ENCODE measurements at places on chromosomes 4 and X.

- no peak for DNase-seq
These were observed 142.9 kb downstream of the BCOR start for GRCh38 chrX:39954851-39955250.

GRCh38 chrX:31545191-31545590 is 473.4 kb upstream of the FTHL17 start:
- DNase-seq: no peak

GRCh38 chrX:71626576-71626975 is 8.3 kb upstream of the CXCR3 start:
- DNase-seq: no peak

DNA sequence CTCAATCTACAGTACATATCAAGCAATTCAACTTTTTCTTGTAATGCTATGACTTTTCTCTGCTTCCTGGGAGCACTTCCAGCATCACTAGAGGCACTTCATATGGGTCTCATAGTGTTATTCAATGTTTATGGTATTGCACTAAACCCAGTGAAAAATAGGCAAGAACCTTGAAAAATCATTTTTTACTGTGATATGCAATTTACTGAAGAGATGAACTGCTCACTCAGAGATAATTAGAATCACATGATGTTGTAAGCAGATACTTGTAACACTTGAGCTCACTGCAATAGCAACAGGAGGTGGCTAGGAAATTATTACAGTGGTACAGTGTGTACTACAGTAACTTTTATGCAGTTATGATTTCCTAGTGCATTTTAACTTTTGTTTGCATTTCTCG is 93.3 kb downstream of the RASGEF1B start:
- no peak for DNase-seq

GRCh38 chr4:20625426-20625825 is 74.8 kb upstream of the PACRGL start:
- DNase-seq: no peak

DNA sequence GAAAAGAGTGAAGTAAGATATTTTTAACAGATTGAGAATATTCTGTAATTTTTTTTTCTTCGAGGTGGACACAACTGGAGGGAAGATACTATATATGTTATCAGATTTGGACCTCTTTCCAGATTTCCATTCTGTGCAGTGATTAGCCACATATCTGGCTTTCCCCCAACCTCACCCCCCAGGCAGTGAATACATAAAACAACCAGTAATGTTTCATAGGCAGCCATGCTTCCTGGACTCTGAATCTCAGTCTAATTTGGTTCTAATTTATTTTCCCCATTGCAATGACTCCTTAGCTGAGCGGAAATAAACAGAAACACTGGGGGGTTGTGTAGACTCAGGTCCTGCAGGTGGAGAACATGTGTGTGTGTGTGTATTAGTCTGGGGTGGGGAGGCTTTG is 226.5 kb downstream of the FBXW7 start:
- DNase-seq: no peak

DNA sequence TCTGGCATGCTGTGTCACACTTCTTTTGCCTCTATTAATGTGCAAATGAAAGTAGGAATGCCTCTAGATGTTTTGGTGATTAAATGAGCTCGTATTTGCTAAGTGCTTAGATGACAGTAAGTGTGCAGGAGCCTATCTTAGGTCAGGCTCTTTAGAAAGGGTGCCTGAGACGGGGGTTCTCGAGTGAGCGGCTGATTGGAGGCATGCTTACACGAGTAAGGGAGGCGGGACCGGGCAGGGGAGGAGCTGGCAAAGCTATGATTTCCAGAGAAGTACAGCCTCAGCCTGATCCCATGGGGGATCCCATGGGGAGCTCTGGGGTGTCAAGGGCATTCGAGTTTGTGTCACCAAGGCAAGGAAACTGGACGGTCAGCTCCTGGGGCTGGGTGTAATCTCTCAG is 44.8 kb downstream of the CLDN34 start:
- no peak for DNase-seq

DNA sequence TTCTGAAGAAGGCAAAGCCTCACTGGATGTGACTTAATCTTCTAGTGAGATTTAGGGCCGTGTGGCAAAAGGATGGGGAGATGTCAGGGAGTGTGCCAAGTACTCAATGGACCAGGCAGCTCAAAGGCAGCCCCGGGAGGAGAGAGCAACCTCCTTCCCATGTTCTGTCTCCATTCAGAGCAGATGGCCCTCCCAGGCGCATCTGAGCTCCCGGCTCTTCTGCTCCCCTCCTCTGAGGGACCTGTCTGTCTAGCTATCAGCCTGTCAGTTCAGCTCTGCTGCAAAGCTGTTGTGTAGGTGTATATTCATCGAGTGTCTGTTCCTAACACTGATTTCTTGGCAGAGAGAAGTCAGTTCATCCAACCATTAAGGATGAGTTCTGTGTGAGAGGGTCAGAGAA is 10.9 kb upstream of the PORCN start:
- no peak for DNase-seq

- DNase-seq: no peak
These were observed 1508.3 kb downstream of the RAPGEF2 start for GRCh38 chr4:160611181-160611580.

- no peak for DNase-seq
These were observed 28.8 kb upstream of the CFAP47 start for GRCh38 chrX:35890699-35891098.

GRCh38 chrX:15349046-15349445 is 13.7 kb upstream of the PIGA start:
- DNase-seq: no peak

- DNase-seq: no peak
These were observed 32.3 kb upstream of the KDR start for GRCh38 chr4:55157559-55158277.

GRCh38 chr4:84482564-84483563 is 16.2 kb downstream of the NKX6-1 start:
- DNase-seq: no peak

GRCh38 chrX:38500866-38501265 is 60.5 kb upstream of the TSPAN7 start:
- no peak for DNase-seq

DNA sequence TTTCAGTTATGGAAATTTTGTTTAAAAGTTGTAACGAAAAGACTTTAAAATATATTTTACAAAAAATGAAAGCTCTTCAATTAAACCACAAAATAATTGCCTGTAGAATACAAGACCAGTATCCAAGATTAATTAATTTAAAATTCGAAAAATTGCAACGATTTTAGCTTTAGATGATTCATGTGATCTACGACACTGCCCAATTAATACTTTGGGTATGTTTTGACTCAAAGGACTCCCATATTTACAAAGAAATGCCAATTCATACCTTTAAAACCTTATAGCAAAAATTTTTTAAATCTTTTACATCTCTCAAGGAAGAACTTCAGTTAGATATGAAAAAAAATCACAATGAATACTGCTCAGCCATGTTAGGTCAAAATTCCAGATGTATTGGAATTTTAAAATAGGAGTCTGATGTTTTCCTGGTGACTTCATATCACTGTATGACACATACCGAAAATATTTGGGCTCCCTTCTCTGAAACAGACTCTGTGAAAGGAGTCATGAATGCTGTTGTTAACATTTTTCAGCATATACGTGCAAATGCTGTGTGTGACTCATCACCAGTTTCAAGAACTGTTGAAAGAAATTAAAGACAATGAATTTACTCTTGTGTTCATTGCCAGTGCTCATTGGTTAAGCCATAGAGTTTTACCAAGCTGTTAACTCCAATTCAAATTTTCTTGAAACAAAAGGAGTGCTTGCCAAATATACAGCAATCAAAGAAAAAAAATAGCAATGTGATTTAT is 13.8 kb upstream of the SMS start:
- no peak for DNase-seq

GRCh38 chr4:48212165-48212564 is 57.5 kb downstream of the TEC start:
- DNase-seq: no peak

GRCh38 chrX:78822157-78822690 is 74.7 kb downstream of the LPAR4 start:
- DNase-seq: no peak

- DNase-seq: no peak
These were observed 232.5 kb downstream of the PCDH7 start for GRCh38 chr4:30952526-30953219.

DNA sequence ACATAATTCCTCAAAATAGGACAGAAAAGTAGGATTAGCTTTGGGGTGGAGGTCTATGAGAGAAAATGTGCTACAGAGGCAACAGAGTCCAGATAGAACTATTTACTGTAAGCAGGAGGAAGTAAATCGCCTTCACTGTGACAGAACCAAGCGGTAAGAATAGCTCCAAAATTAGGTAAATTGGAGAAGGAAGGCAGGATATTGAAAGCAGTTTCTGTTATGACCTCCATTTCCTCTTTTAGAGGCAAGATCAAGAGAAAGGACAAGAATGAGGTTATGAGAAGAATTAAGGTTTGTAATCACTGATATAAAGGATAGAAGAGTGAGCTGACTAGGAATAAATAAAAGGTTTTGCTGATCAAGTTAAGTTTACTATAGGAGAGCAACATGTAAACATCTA is 44.1 kb upstream of the NEUROG2 start:
- DNase-seq: no peak

DNA sequence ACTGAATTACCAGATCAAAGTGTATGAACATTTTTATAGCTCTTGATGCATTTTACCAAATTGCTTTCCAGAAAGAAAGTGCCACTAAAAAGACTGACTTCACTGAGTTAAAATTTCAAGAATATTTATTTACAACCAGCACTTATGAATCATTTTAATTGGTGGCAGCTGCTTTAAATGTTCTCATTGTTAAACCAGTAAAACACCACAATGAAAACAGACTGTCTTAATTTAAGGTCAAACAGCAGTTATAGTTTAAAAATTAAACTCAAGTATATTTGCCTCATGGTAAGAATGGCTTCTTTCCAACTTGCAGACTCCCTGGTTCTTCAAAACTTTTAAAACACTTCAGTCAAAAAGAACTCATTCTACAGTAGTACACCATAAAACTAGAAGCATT is 36.9 kb downstream of the AMMECR1 start:
- DNase-seq: no peak

- DNase-seq: no peak
These were observed 107.6 kb downstream of the SOWAHB start for GRCh38 chr4:76790377-76790776.

DNA sequence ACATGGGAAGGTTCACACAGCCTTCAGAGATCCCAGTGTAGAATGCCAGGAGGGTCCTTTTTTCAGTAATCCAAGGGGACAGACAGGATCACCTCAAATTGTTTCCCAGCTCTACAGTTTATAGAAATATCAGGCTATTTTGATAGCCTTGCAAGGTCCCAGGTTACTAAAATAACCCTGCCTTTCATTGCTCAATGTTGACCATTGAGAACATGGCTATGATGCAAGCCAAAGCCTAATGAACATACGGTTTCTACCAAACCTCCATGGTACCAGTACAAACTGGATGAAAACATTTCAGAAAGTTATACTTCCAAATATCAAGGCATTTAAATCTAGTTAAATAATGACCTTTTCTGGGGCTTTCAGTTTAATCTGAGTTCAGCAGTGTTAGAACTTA is 151.5 kb downstream of the PLS3 start:
- no peak for DNase-seq

DNA sequence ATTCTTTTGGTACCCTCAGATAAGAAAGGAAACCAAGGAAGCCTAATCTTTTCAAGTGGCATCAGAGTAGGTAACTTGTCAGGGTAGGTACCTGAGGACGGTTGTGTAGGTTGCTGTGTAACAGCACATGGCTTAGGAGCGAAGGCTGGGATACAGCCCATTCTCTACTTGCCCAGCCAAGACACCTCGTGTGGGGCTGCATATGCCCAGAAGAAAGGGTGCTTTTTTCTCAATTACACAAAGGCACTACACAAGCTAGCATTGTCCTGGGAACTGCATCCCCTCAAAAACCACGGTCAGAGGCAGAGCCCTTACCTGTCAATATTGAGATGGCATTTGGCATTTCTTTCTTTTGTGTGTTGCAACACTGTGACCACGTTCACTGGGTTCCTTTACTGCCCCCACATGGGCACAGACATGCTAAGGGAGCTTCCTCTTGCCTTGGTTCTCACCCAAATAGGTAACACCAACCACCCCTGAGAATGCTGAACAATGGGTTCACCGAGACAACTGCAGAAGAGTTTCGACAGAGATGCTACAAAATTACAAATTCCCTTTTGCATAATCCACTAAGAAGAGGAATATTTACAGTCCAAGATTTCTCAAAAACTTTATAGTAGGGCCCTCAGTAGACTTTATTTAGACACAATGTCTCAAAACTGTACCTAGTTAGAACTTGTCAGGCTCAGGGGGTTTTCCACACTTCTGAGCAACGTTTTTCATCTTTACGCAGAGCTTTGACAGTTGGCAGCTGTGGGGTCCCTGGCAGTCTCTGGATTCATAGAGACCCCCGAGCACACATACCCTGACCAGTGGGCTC is 35.8 kb upstream of the TNIP3 start:
- no peak for DNase-seq

GRCh38 chr4:139540161-139540560 is 15.9 kb downstream of the SETD7 start:
- no peak for DNase-seq

DNA sequence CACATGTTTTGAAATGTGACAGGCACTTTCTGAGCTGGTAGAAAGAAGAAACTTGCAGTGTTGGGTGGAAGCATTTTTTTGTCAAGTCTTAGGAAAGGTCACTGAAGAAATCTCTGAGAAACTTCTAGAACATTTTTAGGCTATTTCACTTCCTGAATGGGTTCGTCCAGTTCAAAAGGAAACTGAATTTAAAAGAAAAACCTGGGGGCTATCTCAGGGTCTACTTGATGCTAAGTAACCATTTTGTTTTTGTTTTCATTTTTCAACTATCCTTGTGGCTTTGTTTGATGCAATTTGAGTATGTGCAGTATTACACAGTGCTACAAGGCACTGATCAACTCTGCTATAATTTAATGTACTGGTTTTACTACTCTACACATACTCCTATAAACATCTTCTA is 34.0 kb upstream of the AMOT start:
- no peak for DNase-seq

GRCh38 chr4:80921441-80921840 is 109.1 kb upstream of the BMP3 start:
- DNase-seq: no peak

DNA sequence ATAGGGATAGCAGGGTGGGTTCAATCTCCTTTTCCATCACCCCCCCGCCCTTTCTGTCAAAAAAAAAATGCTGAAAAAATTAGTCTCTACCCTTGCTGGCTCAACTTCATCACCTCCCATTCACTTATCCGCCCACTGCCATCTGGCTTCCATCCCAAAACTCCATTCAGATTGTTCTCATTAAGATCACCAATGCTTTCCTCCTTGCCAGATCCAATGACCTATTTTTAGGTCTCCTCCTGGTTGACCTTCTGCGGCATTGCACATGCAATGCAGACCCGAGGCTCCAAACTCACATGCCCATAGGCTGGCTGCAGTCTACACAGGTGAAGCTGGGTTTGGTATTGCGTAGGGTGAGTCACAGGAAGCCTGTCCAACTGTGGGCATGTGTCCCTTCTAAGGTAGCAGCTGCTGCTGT is 21.1 kb upstream of the STIM2 start:
- no peak for DNase-seq

DNA sequence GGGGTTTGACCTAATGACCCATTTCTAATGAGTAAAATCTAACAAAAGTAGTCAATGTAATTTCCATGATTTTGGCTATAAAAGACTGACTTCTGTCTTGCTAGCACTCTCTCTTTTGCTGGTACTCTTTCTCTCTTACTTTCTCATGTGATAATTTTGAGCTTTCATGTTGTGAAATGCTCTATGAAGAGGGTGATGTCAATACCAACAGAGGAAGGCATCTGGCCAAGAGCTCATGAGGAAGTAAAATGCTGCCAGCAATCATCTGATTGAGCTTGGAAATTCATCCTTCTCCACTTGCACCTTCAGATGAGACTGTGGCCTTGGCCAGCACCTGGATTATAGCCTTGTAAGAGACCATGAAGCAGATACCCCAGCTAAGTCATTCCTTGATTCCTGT is 347.7 kb downstream of the HS3ST1 start:
- DNase-seq: no peak

Measured in esophagus squamous epithelium (tissue), 5 donors.